ENCODE measurements at places on chromosomes 7 and 10.

GRCh38 chr7:26379711-26380110 is 88.0 kb downstream of the SNX10 start:
- peak; percentile 37 for DNase-seq

GRCh38 chr10:90741926-90742565 is 115.8 kb downstream of the HTR7 start:
- DNase-seq, result no peak

- no peak for DNase-seq
Observed at GRCh38 chr10:74118804-74119203, 31.8 kb downstream of the AP3M1 start.

GRCh38 chr7:23470330-23471105 is at the start of gene IGF2BP3:
Gene IGF2BP3 (minus strand): TSS chr7:23470491. CDS start chr7:23470110, 381 bp downstream.
- peak; percentile 98 for DNase-seq

GRCh38 chr10:108249940-108250339 is 1085.4 kb upstream of the SORCS1 start:
- no peak for DNase-seq
